ENCODE measurements at places on chromosomes 1 and 21.

DNA sequence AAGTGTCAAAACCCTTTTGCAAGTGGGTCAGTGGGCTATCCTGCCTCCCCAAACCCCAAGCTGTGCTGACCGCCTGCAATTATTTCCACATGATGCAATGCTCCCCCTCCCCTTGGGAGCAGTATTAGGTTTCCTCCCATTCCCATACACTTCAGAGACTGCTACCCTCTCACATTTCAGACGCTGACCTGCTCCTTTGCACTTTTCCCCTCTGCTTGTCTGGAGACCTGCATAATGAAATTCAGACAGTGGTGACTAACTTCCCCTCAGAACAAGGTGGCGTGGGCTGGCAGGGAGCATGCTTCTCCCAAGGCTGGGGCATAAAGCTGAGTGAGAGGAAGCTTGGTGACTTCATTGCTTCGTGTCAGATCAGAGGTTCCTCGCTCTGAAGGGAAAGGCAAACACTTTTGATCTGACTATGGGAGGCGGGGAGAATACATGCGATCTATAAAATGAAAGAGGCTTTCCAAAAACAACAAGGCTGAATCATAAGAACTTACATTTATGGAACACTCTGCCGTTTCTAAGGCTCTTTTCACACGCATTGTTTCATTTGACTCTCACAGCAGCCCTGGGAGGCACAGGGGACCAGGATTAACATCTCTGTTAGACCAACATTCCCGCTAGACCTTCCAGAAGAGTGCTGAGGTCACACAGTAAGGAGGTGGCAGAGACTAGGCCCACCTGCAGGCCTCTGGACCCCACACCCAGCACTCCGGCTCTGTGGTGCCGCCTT is 27.5 kb upstream of the ROR1 start:
- DNase-seq = peak; percentile 91

DNA sequence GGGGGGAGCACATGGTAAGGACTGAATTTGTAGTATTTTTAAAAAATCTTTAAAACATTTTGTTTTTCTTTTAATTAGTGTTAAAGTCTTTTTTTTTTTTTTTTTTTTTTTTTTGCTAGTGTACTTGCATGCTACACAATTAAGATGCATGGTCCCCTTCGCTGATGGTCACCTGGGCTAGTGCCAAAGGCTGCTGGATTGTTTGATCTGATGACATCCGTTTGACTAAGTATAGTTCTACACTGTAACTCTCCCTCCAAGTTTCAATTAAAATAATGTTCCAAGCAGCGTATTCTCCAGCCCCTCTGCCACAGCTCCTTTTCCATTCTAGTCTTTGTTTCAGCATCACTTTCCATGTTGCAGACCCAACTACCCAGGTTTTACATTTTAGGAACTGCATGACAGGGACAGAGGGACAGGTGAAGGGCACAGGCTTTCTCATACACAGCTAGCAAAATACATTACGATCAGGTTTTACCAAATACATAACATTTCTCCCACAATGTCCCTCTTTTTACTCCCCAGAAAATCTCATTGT is 852 bp upstream of the RAVER2 start:
- no peak for DNase-seq

DNA sequence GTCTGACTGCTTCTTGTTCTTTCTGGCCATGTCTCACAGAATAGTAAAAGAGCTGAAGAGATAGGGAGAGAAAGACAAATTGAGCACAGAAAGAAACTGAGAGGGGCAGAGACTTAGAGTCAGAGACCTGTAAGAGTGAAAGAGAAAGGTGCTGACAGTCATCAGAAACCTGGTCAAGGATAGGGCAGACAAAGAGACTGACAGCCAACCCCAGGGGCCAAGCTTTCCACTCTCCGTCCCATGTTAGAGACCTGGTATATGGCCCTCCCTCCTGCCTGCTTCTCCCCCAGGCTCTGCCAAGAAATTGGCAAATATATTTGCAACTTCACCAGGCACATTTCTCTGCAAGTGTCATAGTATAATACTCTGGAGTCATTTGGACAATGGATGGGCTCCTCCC is 64.6 kb downstream of the RHBG start:
- no peak for DNase-seq

- DNase-seq = no peak
These were observed 4.4 kb downstream of the DENND4B start for GRCh38 chr1:153941826-153942725.

- DNase-seq = peak; percentile 55
These were observed 5.7 kb downstream of the LMX1A start for GRCh38 chr1:165350840-165351239.

DNA sequence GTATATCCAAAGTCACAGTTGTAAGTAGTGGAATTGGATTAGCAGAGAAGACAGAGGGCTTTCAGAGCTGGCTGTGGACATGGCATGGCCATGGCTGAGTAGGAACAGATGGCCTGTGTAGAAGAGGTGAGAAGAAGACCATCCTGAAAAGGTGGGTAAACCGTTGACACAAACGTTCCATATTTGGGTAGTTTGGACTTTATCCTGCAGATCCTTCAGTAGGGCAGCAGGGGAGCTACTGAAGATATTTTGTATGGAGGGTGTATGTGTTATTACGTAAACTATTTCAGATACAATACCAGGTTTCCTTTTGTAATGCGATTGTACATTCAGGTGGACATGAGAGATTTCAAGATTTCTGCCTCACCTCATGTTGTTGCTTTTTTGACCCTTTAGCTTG is 1.6 kb downstream of the UTP11 start:
- DNase-seq = no peak

- DNase-seq = no peak
These were observed 46.1 kb upstream of the SLC30A1 start for GRCh38 chr1:211625040-211625439.

GRCh38 chr1:44717653-44718052 is 13.3 kb downstream of the RNU5D-1 start:
- no peak for DNase-seq

GRCh38 chr21:32921632-32922230 is 104.0 kb upstream of the OLIG2 start:
- peak; percentile 49 for DNase-seq

- DNase-seq = no peak
These were observed 46.3 kb upstream of the SMYD2 start for GRCh38 chr1:214234635-214235025.

- no peak for DNase-seq
These were observed 357.9 kb upstream of the USP24 start for GRCh38 chr1:55572878-55573734.

DNA sequence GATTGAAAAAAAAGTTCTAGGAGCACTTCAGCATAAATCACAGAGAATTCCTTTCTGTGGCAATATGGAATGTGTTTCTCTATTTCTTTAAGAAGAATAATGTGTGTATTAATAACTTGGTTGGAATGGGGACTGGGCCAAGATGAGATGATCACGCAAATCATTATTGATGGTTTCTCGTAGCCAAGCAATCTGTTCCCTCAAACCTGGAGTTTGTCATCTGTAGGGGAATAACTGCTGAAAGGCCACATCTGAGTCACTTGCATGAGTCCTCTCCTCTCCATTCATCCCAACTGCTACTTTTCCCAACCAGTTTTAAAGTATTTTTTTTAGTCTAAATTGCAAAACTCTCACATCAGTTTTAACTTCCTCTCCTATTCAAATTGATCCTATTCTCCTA is 480.4 kb downstream of the PLPP3 start:
- no peak for DNase-seq

GRCh38 chr1:3954170-3955169 is 54.4 kb upstream of the C1orf174 start:
- DNase-seq = no peak

Measured in islet precursor cell (in vitro differentiated cells).